IMR-90 (cell line): ENCODE measurements at places on chromosomes 3 and 15. TPM values are rescaled to one million over a fixed set of nuclear protein-coding genes. Genes with fewer than 3 reads are reported as not detected.

The ESYT3 gene
- under 0.01 TPM in 2 replicates for total RNA-seq

The IL17RB gene
- total RNA-seq = under 0.01 TPM in 1 of 2 replicates, not detected in the other

The DTX3L gene
- total RNA-seq = 7.9 and 8.9 TPM in 2 replicates

The SPINK8 gene
- total RNA-seq = not detected in 2 replicates

The NGRN gene
- 39.6 and 44.2 TPM in 2 replicates for total RNA-seq

The PLA2G4D gene
- not detected in 2 replicates for total RNA-seq

The MITF gene
- total RNA-seq = 13.3 and 16.7 TPM in 2 replicates

The KNL1 gene
- 25.1 and 32.5 TPM in 2 replicates for total RNA-seq

The MED12L gene
- 0.18 and 0.28 TPM in 2 replicates for total RNA-seq

The CMTM8 gene
- total RNA-seq = not detected in 2 replicates

The LRRC58 gene
- total RNA-seq = 13.4 and 21.7 TPM in 2 replicates

The P2RY12 gene
- total RNA-seq = not detected in 2 replicates

The FOXB1 gene
- not detected in 2 replicates for total RNA-seq

The ASB14 gene
- not detected in 2 replicates for total RNA-seq

The GRAMD1C gene
- 5.0 and 9.4 TPM in 2 replicates for total RNA-seq

The C3orf70 gene
- 1.8 and 2.8 TPM in 2 replicates for total RNA-seq

The RTP3 gene
- total RNA-seq = 0.18 TPM in 1 of 2 replicates, not detected in the other

The ZPLD1 gene
- under 0.01 TPM in 2 replicates for total RNA-seq
